Suppressor macrophage treated with lipopolysaccharide for 1 hour (primary cell): ENCODE measurements at places on chromosomes 2 and 18.

- DNase-seq = no peak
Observed at GRCh38 chr2:154455166-154455565, 243.3 kb upstream of the KCNJ3 start.

DNA sequence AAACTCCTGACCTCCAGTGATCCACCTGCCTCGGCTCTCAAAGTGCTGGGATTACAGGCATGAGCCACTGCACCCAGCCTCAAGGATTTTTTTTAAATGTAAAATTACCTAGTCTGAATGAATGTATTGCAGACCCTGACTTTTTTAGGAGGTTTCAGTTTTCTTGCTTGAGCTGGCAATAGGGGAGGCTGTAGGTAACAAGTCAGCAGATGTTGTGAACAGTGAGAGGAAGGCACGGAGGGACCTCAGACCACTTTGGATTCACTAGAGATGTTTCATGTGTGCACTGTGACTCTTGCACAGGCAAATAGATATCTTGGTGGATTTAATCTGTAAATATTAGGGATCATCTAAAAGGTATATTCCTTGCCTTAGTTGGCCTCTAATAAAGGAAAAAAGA, 6.4 kb downstream of the NDUFV2 start:
- no peak for DNase-seq

- peak; percentile 69 for DNase-seq
Observed at GRCh38 chr2:73291461-73292315, 1.7 kb downstream of the EGR4 start.

- DNase-seq = no peak
Observed at GRCh38 chr18:78891185-78891762, 88.3 kb upstream of the SALL3 start.

DNA sequence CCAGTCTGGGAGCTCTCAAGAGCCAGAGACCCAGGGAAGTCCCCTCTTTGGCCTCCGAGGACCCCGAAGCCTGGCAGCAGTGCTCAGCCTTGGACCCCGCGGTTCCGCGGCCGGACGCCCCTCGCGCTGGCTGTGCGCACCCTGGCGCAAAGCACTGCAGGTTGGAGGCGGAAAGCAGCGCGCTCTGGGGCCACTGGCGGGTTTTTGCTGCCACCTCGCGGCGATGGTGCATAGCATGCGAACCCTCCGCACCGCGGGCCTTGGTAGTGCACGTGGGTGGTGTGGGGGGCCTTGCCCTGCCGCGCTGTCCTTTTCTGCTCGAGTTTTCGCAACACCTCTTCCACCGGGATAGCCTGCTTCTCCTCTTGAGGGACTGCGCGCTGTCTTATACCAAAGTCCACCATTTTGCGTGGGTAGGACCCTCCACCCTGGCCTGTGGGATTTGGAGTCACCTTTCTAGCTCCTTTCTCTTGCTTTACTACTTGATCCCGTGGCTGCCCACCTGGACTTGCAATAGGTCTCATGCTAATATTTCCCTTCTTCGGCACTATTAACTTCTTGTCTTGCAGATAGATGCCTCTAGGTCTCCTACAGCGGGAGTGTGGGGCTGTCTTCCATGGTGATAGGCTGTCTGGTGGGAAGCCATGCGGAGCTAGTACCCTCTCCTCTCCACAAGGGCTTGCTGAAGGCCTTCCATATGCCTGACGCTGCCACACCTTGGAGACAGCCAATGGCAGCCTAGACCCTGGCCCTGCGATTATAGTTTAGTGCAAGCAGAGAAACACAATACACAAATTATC, 14.3 kb downstream of the SIX3 start:
- peak; percentile 75 for DNase-seq

GRCh38 chr2:198961547-198961946, 496.2 kb downstream of the SATB2 start:
- DNase-seq = no peak

DNA sequence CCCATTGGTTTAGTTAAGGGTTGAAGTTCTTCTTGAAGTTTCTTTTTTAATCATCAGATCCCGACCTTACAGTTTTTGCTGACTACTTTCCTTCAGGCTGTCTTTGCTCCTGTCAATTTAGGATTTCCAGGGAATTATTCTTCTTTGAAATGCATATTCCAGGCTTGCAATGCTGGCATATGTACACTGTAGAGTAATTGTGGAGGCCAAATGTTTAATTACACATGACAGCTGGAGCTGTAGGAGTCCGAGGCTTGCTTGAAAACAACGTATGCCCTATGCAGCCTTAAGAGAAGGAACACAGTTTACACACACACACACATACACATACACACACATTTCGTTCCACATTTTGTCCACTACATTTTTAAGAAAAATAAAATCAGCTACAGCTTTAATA, 602.3 kb downstream of the TMEM182 start:
- no peak for DNase-seq
